ENCODE measurements at places on chromosomes 3 and 15.

DNA sequence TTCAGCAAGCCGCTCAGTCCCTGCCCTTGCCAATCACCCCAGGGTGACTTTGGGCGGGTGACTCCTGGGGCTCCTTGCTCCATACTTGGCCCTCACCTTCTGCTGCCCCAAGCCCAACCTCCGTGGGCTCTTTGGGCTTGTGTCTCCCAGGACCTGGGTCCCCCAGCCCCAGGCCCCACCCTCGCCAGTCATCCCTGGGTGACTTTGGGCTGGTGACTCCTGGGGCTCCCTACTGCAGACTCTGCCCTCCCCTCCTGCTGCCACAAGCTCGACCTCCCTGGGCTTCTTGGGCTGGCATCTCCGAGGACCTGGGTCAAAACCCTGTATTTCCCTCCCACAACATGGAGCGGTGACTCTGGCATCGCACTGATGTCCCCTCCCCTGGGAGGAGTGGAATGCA is 151.5 kb downstream of the GOLGA6L4 start:
- peak; percentile 8 for DNase-seq

- no peak for DNase-seq
Measured at GRCh38 chr3:24245056-24245455, 249.6 kb downstream of the THRB start.

DNA sequence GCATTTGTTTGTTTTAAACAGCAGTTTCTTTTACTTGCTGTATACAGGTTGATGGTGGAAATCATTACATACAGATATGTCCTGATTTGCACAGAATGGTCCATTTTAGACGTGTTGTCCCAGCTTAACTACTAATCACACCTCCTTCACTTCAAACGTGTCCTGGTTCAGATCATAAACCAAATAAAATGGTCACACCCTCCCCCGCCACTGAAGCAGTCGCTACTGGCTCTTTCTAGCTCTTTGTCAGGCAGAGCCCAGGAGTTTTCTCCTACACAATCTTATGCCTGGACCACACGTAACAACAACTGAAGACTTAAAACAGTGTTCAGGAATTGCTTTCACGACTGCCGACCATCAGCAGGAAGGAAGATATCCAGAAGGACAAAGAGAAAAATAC is 73.6 kb downstream of the MESD start:
- DNase-seq = no peak

DNA sequence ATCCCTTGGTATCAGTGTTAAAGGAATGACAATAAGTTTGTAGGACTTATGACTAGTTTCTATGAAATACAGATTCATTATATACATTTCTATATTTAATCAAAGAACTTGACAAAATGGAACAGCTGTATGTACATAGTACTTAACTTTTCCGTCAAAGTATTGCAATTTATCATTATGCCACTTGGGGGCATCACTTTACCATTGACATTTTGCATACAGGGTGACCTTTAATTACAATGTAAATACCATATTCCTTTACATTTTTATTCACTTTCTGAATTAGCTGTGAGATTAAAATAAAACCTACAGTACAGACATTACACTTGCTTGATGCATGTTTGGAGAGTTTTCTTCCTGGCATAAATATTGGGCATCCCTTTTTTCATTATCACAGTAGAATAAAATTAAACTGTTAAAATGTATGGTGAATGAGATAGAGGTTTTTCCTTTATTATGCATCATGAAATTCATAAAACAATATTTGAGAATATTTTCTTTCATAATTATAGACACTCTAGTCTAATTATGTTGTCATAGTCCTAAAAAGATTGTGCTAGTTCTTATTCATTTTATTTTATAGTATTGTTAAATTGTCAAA is 6.9 kb downstream of the NEK11 start:
- no peak for DNase-seq

DNA sequence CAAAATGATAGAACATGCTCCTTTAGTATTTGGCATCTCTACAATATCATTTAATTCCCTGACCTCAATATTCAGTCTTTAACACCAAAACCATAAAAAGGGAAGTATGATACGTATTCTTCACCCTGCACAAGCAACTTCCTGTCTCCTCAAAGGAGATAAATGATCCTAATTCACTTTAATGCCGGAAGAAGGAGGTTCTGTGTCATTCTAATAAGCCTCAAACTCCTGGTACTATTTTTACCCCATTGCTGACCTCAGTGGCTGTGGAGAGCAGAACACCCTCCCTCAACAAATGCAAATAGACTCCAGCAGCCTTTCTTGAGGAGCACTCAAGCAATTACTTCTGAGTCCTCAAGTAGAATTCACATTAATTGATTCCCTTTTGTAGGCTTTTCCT is 173.3 kb downstream of the TMEM108 start:
- DNase-seq = no peak

DNA sequence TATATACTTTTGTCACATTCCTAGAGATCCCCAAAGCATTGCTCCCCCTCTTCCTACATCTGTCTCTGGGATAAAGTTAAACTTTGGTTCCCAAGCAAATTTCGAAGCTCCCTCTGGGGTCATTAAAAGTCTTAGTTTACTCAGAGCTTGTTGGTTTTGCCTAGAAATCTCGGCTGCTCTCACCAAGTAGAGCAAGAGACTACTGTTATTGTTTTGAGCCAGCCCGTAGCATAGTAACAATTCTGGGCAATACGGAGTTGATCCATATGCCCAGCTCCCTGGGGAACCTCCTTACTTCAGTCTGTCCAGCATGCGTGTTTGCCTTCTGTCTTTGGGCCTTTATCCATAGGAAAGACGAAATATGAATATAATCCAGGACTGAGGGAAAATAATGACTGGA is 10.0 kb upstream of the P3H2 start:
- no peak for DNase-seq

DNA sequence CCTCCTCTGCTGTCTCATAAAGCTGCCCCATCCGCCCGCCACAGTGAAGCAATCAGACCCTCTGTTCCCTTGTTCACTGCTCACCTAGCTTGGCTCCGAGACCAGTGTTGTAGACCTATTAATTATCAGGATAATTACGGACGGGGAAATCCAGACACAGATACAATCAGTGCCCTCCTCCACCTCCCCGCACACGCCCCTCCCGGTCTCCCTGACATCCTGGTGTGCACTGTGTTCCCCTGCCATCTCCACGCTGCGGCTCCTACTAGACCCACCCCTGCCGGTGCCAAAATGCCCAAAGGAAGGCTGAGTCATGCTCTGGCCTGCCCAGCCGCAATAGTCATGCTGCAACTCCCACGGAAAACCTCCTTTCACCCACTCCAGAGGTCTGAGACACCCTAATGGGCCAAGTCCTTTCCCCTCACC is 277.3 kb upstream of the TLE3 start:
- DNase-seq = peak; percentile 70

DNA sequence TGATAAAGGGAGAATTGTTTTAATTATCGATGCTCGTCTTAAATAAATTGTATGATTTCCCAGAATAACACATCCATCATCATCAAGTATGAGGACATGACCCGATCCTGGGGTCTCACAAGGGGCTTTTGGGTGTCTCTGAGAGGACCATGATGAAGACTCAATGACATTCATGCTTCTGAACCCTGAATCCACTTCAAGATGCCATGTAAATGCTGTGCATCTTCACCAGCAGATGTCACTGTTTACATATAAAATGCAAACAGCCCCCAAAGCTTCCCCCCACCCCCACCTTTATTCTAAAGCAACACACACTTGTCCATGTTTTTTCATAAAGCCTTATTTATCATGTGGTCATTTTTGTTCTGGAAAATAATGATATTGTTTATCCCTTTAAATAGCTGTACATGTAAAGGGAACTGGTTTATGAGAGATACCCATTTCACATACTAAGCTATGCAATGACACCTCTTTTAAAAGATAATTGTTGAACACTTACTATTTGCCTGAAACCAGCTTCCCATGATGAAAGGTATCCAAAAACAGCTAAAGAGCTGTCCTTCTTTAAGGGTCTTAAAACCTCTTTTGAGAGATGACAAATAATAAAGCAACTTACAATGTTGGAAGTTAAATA is 69.7 kb upstream of the UBE3A start:
- DNase-seq = no peak

DNA sequence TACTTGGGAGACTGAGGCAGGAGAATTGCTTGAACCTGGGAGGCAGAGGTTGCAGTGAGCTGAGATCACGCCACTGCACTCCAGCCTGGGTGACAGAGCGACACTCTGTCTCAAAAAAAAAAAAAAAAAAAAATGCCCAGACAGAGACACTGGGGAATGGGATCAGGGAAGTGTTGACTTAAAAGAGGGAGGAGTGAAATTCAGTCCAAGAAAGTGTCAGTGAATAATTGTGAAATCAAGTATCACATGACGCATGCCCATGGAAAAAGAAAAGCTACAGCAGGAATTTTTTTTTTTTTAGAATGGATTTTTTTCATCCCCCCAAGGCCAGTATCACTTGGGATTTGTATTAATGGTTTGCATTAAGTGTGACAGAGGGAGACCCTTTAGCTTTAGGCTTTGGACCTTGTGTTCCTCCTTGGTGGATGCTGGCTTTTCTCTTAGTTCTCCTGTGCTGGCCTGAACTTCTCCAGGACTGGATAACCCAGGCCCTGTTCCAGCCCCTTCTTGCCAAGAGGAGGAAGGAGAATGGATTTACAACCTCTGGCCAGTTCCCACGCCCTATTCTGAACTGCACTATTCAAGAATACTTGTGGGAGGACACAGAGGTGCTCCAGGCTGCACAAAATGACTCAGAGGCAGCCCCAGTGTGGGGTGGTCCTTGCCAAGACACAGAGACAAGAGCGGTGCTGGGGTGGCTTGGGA is 36.7 kb upstream of the ZNF774 start:
- peak; percentile 84 for DNase-seq

GRCh38 chr15:90713081-90713480 is 4.1 kb upstream of the BLM start:
- DNase-seq = no peak

DNA sequence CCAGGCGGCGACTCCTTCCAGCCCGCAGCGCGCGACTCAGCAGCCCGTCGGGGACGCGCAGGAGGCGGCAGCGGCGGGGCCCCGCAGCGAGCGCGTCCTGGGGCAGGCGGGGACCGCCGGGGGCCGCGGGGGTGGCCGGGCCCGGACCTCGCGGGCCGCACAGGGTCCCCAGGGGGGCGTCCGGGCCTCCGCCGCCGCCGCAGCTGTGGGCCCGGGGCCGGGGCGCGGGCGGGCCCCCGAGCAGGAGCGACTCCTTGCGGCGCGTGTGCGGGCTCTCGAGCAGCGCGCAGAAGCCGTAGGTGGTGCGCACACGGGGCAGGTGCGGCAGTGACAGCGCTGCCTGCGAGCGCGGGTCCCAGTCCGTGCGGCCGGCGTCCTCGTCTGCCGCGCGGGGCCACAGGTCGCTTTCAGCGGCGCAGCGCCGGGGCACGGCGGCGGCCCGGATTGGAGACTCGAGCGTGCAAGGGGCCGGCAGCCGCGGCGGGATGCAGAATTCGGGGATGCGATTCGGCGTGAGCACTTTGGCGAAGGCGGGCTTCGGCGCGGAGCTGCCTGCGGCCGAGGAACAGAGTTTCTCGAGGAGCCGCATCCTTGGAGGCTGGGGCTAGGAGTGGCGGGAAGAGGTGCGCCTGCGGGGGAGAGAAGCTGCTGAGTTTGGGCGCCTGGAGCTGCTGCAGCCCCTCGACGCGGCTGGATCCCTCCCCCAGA is 535 bp downstream of the C2CD4B start:
- peak; percentile 22 for DNase-seq

GRCh38 chr15:27273506-27273905 is 302.5 kb downstream of the GABRG3 start:
- no peak for DNase-seq

DNA sequence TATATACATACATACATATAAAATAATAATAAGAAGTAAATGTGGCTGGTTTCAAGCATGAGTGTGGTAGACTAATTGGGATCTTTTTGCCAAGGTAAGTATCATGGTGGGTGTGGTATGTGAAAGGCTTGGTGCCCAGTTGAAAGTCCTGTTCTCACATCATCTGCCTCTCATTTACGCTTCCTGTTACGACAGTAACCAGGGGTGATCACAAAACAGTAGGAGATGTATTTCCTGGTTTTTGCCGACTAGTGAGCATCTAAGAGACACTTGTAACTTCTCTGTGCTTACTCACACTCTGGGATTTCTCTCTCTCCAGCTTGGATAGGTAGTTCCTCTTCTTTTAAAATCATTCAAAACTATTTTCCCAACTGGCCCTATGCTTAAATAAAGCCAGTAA is 1028.3 kb upstream of the NR2F2 start:
- DNase-seq = no peak

- DNase-seq = peak; percentile 58
Measured at GRCh38 chr3:113275929-113276750, 64.8 kb downstream of the BOC start.

- no peak for DNase-seq
Measured at GRCh38 chr3:124669470-124669869, 60.8 kb upstream of the UMPS start.

GRCh38 chr3:16999161-16999560 is 114.4 kb downstream of the PLCL2 start:
- DNase-seq = no peak

DNA sequence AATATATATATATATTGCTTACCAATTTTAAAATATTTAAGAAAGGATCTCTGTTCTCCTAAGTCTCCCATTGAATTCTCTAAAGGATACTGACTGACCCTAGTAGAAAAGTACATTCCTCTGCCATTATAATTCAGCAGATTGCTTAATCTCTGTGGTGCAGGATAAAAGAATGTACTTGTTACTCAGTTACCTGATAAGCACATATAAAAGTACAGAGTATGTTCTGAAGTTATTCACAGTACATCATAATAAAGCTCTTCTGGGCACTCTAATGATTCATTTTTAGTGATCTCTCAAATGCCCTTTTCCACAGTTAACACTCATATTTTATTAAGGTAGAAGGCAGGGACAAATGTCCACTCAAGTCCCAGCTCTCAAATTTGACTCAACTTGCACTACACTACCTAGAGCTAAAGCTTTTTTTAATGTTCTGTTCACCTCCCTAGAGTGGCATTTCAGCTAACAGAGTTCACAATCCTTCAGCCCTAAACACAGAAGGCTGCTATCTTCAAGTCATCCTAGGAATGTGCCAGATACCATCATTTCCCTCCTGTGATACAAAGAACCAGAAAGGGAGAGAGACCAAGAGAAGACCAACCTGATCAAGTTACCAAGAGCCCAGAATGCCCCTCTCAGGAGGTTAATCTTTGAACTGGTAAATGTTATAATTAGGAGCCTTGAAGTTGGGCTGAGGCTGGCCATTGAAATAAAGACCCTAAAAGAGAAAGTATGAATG is 53.3 kb downstream of the MEIS2 start:
- no peak for DNase-seq

Measured in heart left ventricle (tissue), 16 donors.